ENCODE measurements at places on chromosomes 12 and 14.

GRCh38 chr12:27781680-27782079 is 1.6 kb upstream of the MANSC4 start:
- no peak for DNase-seq

GRCh38 chr14:75306927-75307699 is 28.5 kb downstream of the FOS start:
- no peak for DNase-seq

DNA sequence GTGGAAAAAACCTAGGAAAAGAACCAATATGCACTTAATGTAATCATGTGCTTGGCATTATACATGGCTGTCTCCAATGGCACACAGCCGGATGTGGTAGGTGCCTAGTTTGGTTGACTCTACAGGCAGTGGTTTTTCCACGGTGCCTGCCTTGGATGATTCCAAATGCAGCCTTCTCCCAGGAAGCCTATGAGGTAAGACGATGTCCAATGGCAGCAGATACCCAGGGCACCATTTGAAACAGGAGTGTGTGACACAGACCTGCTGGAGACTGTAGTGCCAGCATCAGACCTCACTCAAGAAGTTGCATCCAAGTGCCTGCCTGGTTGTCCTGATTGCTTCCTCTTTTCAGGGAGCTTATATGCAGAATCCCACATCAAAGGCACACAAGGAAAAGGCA is 88.0 kb upstream of the VASH1 start:
- no peak for DNase-seq

DNA sequence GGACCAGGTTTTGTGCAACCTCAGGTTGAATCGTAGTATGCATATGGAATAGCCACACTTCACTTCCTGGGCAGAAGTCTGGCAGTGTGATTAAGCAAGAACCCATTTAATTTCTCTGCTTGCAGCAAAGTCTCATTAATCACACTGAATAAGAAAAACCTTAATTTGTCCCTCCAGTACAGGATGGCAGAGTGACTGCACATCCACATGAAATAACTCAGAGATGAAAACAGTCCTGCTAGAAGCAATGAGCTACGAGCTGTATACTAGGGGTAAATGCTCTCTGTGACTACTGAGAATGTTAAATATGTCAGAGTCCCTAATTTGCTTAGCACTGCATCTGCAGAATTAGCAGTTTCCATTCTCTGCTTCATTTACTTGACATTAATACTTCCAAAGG is 88.9 kb downstream of the ACSS3 start:
- no peak for DNase-seq

GRCh38 chr14:89613260-89614008 is 196.4 kb upstream of the FOXN3 start:
- DNase-seq = no peak
